ENCODE measurements at places on chromosomes 11 and 22.

DNA sequence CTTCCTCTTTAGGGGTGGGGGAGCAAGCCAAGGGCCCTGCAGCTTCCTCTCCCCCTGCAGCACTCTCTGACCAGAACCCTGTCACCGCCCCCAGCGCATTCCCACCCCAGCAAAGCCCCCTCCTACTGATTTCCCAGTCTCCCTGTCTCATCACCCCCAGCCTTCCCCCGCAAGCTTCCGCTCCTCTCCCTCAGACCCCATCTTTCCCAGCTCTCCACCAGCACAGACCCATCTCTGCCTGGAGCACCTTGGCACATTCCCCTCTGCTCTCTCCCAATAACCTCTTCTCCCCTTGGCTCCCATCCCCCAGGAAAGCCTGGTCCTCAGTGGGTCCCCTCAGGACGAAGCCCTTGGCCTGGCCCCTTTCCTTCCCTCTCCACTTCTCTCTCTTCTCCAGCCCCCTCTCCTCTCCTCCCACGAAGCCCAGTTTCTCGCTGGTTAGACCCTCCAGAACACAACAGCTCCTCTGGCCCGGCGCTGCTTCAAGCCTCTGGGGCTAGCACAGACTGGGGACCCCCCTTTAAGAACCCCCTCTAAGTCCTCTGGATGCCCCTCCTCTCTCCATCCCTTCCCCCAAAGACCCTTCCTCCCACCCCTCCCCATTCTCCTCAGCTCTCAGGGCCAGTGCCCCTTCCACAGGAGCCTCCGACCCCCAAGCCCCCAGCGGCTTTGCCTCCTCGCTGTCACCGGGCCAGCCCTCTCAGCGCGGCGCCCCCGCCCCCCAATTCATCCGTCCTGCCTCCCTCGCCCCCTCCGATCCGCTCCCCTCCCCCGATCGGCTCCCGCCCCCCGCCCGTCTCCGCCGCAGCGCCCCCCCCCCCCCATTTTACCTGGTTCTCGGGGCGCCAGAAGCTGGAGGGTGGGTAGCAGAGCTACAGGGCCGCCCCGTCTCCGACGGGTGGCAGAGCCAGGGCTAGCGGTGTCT, 594 bp downstream of the NRXN2 start:
- no peaks in the 10 kb centered on the region for H3K36me3 ChIP-seq
- no peak overlapping the region for H3K4me3 ChIP-seq
- H3K27me3 ChIP-seq = peaks cover 42% of the 10 kb centered on the region
- no peak for DNase-seq
- H3K4me1 ChIP-seq = peaks cover 3% of the 10 kb centered on the region
- no peak overlapping the region for H3K27ac ChIP-seq

DNA sequence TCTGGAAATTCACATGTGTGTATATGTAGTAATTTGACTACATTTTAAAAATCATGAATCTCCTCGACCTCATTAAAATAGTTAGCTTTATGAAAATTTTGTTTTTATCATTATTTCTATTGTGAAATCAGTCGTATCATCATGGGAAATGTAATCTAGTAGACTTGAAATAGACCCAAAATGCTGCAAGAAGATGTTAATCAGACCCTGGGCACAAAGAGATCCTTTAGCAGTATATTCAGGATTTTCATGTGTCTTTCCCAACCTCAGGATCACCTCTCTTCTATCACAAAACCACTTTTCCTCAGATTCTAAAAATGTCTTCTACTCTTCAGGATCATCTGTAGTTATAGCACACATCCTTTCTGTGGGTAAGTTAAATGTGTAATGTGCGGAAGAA, 74.9 kb upstream of the ADSL start:
- H3K36me3 ChIP-seq = peaks cover 6% of the 10 kb centered on the region
- H3K27me3 ChIP-seq = no peaks in the 10 kb centered on the region
- no peaks in the 10 kb centered on the region for H3K4me1 ChIP-seq
- no peak overlapping the region for H3K27ac ChIP-seq
- no peak for DNase-seq

DNA sequence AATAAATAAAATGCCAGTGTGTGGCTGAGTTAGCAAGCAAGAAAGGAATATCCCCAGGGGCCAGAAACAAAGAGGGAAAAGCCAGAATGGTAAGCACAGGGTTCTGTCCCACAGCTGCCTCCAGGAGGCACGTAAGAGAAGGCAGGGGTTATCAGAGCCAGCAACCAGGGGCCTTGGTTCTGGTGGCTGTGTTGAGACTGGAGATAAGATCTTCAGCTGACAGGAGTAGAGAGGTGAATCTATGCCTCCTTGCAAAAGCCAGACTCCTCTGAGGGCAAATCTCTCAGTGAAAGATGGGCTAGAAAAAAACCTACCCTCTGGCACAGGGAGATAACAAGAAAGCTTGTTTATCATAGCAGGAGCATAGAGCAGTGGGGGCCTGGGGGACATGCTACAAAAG, 29.8 kb upstream of the NFAM1 start:
- H3K27me3 ChIP-seq = peaks cover 48% of the 10 kb centered on the region
- no peaks in the 10 kb centered on the region for H3K36me3 ChIP-seq
- no peak for DNase-seq
- H3K4me1 ChIP-seq = no peaks in the 10 kb centered on the region

- H3K27me3 ChIP-seq = no peaks in the 10 kb centered on the region
- no peak overlapping the region for H3K4me3 ChIP-seq
- no peaks in the 10 kb centered on the region for H3K36me3 ChIP-seq
- DNase-seq = no peak
- H3K27ac ChIP-seq = no peak overlapping the region
Measured at GRCh38 chr11:124198897-124199296, 15.8 kb downstream of the OR10D3 start.

DNA sequence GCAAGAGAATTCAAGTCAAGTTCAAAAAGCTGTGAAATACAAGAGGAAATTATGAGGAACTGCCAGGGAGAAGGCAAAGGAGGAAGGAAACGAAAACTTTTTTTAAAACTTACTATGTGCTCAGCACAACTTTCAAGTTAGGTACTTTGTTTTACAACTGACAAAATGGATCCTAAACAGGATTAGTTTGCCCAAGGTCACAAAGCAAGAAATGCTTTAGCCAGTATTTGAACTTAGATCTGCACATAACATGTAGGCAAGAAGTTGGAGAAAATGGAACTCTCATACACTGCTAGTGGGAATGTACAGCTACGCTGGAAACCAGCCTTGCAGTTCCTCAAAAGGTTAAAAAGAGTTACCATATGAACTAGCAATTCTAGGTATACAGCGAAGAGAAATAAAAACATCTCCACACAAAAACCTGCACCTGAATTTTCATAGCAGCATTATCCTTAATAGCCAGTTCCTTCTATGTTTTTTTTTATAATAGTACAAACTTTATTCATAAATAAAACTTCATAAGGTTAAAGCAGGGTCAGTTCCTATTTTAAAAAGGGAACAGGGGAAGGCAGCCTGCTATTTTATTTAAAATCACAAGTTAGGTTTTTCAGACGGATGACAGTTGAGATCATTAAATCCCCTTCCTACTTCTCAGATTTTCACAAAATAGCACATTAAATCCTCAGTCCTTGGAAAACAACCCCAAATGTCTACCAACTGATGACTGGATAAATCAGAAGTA, 19.2 kb downstream of the DDX6 start:
- H3K36me3 ChIP-seq = peaks cover 25% of the 10 kb centered on the region
- H3K4me3 ChIP-seq = no peak overlapping the region
- no peak for DNase-seq
- no peaks in the 10 kb centered on the region for H3K27me3 ChIP-seq
- H3K27ac ChIP-seq = no peak overlapping the region

All from astrocyte (in vitro differentiated cells and primary cell).